ENCODE measurements at places on chromosomes 16 and 17.

GRCh38 chr17:28142305-28142704 is 99.8 kb downstream of the NLK start:
- DNase-seq: no peak

- peak; percentile 88 for DNase-seq
These were observed 133.6 kb downstream of the SNX11 start for GRCh38 chr17:48241131-48241591.

DNA sequence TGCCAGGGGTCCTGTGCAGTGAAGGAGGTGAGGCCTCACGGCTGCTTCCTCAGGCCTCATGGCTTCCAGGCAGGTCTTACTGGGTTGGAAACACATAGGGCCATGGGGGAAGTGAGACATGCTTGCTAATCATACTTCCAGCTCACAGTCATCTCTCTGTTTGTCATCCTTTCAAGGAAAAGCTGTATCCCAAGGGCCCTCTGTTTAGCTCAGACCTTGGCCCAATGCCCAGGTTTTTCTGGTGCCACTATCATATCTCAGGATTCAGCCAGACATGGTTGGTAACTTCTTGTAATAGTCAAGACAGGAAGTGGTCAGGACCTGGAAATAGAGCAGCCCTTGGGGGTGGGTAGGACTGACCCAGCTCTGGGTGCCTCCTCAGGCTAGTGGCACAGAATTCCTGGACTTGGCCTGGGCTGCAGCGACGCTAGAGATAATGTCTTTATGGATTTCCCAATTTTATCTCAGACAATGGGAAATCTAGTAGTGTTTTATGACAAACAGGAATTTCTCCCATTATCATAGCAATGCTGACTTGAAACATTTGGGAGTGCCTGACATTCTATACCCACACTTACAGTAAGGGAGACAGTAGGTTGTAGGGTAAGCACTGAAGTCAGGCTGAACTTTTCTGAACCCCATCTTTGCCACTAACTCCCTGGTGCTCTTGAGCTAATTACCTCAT is 13.5 kb upstream of the ITGB3 start:
- DNase-seq: peak; percentile 77

GRCh38 chr17:16513873-16514272 is 21.9 kb upstream of the LRRC75A start:
- peak; percentile 54 for DNase-seq

GRCh38 chr16:5607169-5607568 is 509.6 kb upstream of the EEF2KMT start:
- DNase-seq: no peak

- DNase-seq: no peak
These were observed 18.5 kb downstream of the SEC14L5 start for GRCh38 chr16:4976611-4977145.

DNA sequence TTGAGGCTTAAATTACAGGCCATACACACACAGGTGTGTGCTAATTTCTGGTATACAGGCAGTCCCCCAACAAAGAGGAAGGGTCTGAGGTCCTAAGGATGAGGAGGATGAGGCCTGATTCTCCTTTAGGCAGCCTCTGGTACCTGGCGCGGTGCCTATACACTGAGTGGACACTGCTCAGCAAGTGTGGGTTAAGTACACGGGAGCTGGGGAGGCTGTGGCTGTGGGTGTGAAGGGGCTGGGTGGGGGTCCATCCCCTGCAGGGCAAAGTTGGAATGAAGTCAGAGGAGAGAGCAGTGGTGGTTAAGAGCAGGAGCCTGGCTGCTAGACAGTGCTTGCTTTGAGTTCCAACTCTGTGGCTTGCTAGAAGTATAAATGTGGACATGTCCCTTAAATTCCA is 10.9 kb downstream of the MRM1 start:
- DNase-seq: no peak

- no peak for DNase-seq
These were observed 316.9 kb downstream of the SEC14L1 start for GRCh38 chr17:77457572-77458201.

GRCh38 chr16:31696968-31697743 is 169.5 kb downstream of the AHSP start:
- peak; percentile 38 for DNase-seq

DNA sequence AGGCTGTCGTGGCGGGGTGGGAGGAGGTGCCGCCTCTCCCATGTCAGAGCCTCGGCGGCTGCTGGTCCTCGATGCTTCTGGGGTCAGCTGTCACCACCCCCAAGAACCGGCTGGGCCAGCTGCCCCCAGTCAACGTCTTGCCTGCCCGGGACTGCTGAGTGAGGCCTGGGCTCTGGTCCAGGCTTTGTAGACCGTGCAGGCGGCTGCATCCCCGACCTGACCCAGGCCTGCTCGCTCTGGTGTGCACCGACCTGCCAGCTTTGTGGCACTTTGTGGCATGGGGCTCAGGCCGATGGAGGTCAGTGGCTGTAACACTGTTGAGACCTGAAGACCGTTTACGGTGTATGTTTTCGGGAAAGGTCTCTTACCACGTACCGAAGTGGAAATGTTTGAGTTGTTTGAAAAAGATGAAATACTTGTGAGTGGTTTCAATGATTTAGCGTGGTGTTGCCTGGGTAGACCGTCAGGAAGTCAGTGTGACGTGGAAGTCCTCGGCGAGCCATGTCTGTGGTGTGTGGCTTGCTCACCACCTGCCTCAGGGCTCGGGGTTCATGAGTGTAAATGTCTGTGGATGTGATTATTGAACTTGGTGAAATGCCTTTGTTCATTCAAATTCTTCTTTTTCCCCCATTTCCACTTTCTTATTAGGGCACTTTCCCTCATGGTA is 53.2 kb upstream of the ZNF750 start:
- DNase-seq: no peak

GRCh38 chr16:783404-784161 is 4.6 kb downstream of the RPUSD1 start:
- DNase-seq: no peak

- DNase-seq: no peak
These were observed 37.1 kb downstream of the PRKCA start for GRCh38 chr17:66339561-66339960.

- peak; percentile 59 for DNase-seq
These were observed 628 bp upstream of the BLMH start for GRCh38 chr17:30292286-30292858.

Data from inflammatory macrophage (primary cell).